ENCODE measurements at places on chromosomes 2 and 18. TPM values are rescaled to one million over a fixed set of nuclear protein-coding genes. Genes with fewer than 3 reads are reported as not detected.
A peak's percentile ranks its signal among the peaks of the same experiment; 100 is the strongest.

GRCh38 chr18:48409591-48410094 is 460 bp upstream of the ZBTB7C start:
- DNase-seq = no peak

The NCKAP5 gene
- 7.3 TPM for total RNA-seq

DNA sequence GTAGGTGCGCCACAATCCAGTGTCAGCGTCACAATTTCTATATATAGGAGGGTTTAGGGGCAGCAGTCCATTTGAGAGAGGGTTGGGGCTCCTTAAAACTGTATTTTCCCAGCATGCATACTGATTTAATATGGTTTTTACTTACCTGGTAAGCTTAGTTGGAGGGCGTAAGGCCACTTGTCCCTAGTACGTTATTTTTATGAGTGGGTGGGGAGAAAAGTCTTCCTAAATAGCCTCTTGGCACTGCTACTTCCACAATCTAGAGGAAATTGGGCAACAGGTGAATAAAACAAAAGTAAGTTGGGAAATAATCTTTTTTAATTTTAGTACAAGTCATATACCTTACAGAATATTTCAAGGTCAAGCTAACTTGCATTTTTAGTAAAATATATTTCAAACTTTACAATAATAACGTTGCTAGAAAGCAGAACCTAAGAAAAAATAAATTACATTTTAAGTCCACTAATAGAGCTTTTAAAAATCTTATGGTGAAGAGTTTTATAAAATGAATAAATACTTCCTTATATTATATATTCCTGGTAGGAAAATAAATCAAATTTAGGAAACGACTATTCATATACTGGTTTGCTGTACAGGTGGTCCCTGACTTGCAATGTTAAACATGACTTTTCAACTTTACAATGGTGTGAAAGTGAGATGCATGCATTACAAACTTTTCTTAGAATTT is 20.9 kb downstream of the DHRS9 start:
- no peak for DNase-seq

GRCh38 chr2:117949806-117950205 is 64.1 kb downstream of the CCDC93 start:
- DNase-seq = no peak

DNA sequence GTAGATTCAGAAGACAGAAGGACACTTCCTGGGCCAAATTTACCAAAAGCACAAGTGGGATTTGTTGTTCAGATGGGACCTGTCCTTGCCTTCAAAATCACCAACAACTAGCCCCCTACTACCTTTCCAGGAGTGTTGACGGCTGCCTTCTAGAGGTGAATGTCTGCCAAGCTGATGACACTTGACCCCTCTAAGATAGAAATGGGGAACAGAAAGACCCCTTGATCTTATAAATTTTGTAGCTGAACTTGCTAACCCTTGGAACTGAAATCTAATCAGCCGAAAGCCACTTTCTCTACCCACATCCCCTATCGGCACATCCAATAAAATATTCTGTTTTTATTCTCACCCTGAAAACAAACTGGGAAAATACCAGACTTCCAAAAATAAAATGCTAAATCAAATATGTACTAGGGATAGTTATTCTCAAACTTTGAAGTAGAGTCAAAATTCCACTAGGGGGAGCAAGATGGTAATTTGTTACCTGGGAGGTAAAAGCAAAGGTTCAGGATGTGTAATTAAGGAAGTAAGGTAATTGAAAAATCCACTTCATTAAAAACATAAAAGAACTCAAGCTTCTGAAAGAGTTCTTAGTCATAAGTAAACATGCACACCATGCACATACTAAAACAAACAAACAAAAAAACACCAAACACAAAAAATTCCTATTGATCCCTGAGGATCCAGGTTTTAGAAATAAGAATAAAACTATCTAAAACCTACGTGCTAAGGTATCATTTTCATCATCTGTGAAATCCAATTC is 119.2 kb downstream of the ANKRD44 start:
- no peak for DNase-seq

- no peak for DNase-seq
Measured at GRCh38 chr2:54644236-54644635, 79.2 kb upstream of the EML6 start.

GRCh38 chr18:13616525-13617035 is 109.8 kb downstream of the FAM210A start:
- peak; percentile 36 for DNase-seq

DNA sequence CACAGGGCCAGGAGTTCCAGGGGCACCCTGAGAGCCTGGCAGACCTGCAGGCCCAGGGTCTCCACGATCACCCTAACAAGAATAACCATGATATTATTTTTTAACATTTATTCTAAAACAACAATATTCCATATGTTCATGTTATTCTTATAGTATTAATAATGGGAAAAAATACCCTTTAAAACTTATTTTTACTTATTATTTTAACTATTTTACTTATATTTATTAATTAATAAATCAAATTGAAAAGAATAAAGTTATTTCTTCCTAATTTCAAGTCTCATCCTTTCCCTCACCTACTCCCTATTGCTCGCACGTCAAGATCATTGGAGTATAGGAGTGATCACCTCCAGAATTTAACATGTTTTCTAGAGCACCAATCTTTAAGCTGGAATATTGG is 71.7 kb downstream of the COL3A1 start:
- no peak for DNase-seq

The TNFAIP6 gene
- total RNA-seq = 1.9 TPM

The NEB gene
- 2.5 TPM for total RNA-seq

The TEKT4 gene
- total RNA-seq = not detected

The MYCN gene
- total RNA-seq = 3.7 TPM

The CCDC85A gene
- 1.5 TPM for total RNA-seq

- DNase-seq = no peak
Measured at GRCh38 chr18:55096263-55096951, 137.1 kb upstream of the CCDC68 start.

The RNPEPL1 gene
- 57.3 TPM for total RNA-seq

DNA sequence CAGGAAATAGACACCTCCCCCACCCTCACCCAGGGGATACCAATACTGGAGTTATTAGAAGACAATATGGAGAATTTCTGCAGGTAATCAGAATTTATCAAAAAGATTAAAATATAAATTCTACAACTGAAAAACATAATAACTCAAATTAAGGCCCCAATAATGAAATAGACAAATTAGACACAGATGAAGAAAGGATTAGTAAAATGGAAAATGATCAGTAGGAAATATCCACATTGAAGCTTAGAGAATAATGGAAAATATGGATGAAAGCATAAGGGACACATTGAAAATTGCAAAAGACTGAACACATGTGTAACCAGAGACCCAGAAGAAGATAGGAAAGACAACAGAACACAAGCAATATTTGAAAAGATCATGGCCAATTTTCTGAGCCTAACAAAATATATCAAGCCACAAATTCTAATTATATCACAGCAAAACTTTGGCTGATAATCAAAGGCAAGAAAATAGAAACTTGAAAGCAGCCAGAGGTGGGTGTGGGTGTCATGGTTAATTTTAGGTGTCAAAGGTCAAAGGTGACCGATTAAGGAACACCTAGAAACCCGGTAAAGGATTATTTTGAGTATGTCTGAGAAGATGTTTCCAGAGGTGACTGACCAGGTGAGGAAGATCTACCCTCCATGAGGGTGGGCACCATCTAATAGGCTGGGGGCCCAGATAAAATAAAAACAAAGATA is 28.2 kb downstream of the BOK start:
- no peak for DNase-seq

The PPM1B gene
- 54.8 TPM for total RNA-seq

The POTEJ gene
- not detected for total RNA-seq

GRCh38 chr2:23456881-23457760 is 72.1 kb downstream of the KLHL29 start:
- DNase-seq = peak; percentile 26

The HAAO gene
- total RNA-seq = 14.1 TPM

The UGT1A3 gene
- total RNA-seq = 20.8 TPM

GRCh38 chr2:216571909-216572513 is 61.2 kb upstream of the IGFBP2 start:
- no peak for DNase-seq

The NTSR2 gene
- total RNA-seq = not detected

DNA sequence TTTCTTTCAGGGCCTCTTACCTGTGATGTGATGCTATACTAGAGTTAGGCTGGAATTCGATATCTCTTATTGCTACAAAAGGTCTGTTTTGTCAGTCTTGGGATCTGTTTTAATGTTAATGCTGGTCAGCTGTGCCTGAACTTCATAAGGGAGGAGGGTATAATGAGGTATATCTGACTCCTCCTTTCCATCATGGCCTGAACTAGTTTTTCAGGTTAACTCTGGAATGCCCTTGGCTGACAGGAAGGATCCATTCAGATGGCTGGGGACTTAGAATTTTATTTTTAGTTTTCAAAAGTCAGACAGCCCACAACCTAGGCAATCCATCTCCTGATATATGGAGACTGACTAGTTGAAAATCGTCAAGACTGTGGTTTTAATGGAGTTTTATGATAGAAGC is 35.9 kb upstream of the TBC1D8 start:
- no peak for DNase-seq

DNA sequence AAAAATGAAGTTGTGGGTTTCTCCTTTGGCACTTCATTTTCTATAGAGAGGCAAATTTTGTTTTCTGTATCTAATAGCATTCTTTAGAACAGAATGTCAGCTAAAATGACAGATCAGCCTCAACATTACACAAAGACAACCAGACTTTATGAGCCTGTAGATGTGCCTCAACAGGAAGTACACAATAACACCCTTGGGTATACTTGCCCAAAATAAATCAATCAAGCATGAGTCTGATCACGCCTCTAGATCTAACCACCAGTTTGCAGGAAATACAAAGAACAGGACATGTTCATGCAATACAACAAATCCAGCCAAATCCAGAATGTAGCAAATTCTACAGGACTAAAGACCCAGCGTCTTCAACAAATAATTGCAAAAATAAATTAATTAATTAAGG is 11.2 kb upstream of the DAPL1 start:
- no peak for DNase-seq

The GPR39 gene
- 13.2 TPM for total RNA-seq

DNA sequence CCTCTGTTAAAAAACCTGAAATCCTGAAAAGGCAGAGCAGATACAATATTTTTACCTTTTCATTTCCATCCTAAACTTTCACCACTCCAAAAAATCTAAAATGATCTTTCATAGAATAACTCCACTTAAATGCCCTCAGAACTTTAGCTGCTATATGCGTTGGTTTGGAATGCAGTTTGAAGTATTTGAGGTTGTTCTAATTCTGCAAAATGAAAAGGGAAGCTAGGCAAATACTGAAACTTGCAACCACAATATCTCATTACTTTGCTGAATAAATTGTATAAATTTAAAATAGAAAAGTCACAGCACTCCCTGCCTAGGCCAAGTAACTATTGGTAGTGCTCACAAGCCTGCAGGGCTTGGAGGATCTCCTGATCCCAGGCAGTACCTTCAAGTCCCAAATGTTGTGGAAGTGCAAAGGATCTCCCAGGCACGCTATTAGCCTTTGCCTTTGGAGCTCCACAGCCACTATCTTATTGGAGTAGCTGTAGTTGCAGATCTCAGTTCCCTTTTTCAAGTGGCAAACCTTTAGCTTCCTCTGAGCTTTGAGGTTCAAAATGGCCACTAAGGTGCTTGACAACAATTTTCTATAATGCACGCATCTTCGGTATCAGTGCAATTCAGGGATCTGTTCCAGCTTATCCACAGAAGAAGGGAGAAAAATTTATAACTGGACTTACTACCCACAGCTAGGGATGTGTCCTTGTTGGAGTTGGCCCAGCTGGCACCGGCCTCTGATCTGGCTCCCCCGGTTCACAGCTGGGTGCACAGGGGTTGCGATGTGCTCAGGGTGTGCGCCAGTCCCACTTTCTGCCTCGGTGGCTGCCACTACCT is 43.4 kb upstream of the ANKRD62 start:
- no peak for DNase-seq

DNA sequence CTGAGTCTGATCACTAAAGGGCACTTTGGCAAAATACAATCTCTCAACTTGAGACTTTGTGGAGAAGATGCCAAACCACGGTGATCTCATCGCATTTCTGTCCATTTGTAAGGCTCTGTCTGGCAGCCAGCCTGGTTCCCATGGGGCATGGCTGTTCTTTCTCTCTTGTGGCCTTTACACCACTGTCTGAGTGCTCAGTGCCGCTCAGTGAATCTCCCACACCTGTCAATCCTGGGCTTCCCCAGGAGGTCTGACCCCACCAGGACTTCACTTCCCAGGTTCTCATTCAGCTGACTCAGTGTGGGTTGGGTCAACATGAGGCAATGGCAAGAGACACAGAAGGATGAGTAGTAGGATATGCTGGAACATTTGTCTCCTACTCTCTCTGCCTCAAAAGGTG is 96.8 kb upstream of the TRIB2 start:
- DNase-seq = no peak

GRCh38 chr18:78889250-78889649 is 90.4 kb upstream of the SALL3 start:
- no peak for DNase-seq

DNA sequence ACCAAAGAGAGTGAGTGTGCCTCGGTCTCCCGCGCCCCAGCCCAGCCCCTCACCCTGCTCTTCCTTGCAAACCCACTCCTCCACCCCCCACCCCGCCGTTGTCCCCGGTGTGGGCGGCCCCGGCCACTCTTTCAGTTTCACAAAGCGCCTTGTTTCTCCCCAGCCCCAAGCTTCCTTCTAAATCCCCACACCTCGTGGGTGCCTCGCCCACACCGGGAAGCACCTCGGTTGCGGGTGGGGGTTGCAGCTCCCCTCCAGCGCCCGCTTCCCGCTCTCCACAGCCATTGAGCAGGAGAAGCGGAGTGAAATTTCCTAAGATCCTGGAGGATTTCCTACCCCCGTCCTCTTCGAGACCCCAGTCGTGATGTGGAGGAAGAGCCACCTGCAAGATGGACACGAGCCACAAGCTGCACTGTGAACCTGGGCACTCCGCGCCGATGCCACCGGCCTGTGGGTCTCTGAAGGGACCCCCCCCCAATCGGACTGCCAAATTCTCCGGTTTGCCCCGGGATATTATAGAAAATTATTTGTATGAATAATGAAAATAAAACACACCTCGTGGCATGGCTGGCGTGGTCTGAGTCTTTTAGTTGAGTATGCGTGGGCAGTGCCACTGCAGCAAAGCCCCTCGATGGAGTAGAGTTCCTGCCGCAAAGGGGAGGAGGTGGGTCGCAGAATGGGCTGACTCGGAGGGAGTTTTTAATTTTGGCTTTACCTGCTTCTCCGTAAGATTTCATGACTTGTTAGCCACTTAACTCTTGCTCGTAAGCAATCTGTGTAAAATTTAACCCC is 848 bp downstream of the TMSB10 start:
- peak; percentile 62 for DNase-seq

DNA sequence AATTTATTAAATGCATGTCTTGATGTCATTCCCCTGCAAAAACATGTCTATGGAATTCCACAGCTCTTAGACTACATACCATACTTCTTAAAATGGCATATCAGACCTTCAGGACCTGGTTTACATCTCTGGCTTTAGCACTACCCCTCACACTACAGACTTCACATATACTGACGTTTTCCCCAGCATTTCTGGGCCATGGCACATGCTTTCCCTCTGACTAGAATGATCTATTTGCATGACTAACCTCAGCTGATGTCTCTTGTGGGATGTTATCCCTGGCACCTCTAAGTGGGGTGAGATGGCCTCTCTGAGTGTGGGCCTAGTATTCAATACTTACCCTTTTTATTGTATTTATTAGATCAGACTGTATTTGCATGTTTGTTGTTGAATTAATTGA is 381.6 kb downstream of the ERBB4 start:
- no peak for DNase-seq

- no peak for DNase-seq
Measured at GRCh38 chr2:21820271-21820670, 696.5 kb downstream of the TDRD15 start.

GRCh38 chr2:26484579-26484978 is 6.7 kb upstream of the OTOF start:
- DNase-seq = no peak

The KLHL41 gene
- 1.1 TPM for total RNA-seq

The PROC gene
- not detected for total RNA-seq

All from ureter (tissue), 1 donor.